ENCODE measurements at places on chromosomes 5 and 9.

DNA sequence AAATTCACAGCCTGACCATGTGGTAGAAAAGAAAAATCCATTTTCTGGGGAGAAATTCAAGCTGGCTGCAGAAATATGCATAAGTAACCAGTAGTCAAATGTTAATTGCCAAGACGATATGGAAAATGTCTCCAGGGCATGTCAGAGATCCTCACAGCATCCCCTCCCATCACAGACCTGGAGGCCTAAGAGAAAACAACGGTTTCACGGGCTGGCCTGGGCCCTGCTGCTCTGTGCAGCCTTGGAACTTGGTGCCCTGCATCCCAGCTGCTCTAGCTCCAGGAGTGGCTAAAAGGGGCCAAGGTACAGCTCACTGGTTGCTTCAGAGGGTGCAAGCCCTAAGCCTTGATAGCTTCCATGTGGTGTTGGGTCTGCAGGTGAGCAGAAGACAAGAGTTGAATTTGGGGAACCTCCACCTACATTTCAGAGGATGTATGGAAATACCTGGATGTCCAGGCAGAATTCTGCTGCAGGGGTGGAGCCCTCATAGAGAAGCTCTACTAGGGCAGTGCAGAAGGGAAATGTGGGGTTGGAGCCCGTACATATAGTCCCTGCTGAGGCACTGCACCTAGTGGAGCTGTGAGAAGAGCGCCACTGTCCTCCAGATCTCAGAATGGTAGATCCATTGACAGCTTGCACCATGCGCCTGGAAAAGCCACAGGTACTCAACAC lies 49.7 kb downstream of the PTBP3 start:
- DNase-seq: no peak

DNA sequence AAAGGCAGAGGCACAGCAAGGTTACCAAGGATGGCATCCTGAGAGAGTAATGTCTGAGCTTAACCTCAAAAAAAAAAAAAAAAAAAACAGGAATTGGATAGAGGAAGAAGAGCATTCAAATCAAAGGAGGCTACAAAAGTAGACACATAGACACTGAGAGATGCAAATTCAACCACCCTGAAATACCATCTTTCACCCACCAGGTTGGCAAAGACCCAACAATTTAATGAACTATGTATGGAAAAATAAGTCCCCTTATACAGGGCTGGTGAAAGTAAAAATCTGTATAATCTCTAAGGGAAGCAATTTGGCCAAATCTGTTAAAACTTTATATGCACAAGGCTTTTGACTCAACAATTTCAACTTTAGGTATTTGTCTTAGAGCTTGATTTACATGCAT lies 4.9 kb downstream of the NADK2 start:
- no peak for DNase-seq

DNA sequence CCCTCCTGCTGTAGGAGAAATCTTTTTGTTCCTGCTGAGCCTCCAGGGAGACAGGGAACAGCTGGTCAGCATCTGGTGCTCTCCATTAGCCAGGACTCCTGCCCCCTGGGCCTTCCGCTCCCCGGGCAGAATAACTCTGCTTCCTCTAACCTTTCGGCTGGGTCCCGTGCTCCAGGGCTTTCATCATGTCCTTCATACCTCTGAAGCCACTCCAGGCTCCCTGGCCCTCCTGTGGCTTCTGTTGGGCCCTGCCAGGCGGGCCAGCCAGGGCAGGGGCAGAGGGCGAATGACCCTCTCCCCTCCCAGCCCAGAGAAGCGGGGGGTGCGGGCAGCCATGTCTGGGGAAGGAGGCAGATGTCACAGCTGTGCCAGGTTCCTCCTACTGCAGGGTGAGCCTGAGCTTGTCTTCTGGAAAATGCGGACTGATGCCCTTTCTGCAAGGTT lies 81.7 kb upstream of the LMX1B start:
- no peak for DNase-seq

DNA sequence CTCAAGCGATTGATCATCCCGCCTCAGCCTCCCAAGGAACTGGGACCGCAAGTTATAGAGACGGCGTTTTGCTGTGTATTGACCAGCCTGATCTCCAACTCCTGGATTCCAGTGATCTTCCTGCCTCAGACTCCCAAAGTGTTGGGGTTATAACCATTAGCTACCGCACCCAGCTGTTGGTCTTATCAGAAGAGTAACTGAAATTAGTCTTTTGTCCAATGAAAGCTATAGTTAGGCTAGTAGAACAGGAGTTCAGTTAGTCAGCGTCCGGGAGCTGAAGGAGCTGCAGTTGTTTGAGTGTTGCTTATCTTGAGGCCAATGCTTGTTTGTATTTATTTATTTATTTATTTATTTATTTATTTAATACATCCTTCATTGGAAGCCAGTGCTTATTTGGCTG lies 3.2 kb upstream of the MIGA2 start:
- no peak for DNase-seq

DNA sequence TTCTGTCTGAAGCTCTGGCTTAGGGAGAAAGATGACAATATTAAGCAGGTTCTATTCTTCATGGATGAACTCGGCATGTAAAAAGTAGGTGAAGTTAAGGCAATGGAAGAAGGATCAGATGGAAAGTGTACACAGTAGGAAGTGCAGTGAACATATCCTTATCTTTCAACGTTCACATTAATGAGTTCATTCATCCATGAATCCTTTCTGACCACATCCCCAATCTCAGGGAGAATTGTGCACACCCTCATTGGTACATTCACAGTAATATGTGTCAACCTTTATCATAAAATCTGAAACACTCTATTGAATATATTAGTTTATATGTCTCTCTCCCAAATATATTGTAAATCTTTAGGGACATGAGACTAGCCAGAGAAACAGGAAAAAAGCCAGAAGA lies 5.5 kb downstream of the GIN1 start:
- DNase-seq: no peak

DNA sequence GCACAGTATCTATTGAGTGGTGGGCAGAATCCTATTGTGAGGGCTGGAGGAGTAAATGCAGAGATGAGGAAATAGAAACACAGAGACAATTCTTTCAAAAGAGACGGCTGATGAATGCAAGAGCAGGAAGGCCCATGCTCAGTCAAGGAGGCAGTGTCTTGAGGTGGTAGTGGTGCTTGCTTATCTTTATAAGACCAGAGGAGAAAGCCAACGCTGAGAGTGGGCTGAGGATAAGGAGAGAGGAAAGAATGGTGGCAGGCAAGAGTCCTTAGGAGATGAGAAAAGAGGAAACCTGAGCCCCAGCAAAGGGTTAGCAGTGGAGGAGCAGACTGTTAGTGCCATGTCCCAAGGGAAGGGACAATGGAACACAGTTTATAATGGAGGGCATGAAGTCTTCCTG lies 86.0 kb downstream of the SNCAIP start:
- no peak for DNase-seq

DNA sequence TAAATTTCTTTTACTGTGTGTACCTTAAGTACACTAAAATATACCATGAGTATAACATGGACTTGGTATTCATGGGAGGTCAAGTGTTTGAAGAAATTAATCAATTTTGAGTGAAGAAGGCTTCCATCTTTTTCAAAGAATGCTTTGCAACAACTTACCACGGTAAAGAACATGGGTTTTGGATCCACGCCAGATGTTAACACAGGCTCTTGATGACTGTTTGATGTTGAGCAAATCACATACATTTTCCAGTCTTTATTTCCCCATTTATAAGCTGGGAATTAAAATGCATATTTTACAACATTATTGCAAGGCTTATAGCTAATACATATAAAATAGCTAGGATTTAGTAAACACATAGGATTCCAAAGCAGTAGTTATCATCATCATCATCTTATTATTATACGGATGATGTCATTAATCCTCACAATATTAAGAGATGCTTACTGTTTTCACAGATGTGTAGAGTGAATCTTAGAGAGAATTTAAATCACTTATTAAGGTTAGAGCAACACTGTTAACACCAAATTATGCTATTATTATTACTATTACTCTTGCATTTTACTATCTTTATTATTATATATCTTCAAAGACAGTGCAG lies 362.0 kb downstream of the PRELID2 start:
- DNase-seq: no peak
